Stimulated activated CD4-positive, alpha-beta T cell treated with anti-CD3 and anti-CD28 coated beads, TNF-alpha, amount 100 ng/mL, for 48 hours (primary cell): ENCODE measurements at places on chromosomes 3 and 15.

GRCh38 chr15:68542348-68542747 lies 36.4 kb upstream of the CORO2B start:
- no peak for DNase-seq

GRCh38 chr15:78904599-78905358 lies 32.1 kb downstream of the MORF4L1 start:
- no peak for DNase-seq

- DNase-seq, result no peak
These were observed 217.7 kb downstream of the ATP8B4 start for GRCh38 chr15:49901321-49901720.

- DNase-seq, result no peak
These were observed 35.8 kb downstream of the ISG20 start for GRCh38 chr15:88674661-88675060.

- no peak for DNase-seq
These were observed 148.8 kb downstream of the TPRA1 start for GRCh38 chr3:127441764-127442163.

- no peak for DNase-seq
These were observed 2.0 kb upstream of the MANF start for GRCh38 chr3:51382947-51383578.
